ENCODE measurements at places on chromosomes 4 and X.

DNA sequence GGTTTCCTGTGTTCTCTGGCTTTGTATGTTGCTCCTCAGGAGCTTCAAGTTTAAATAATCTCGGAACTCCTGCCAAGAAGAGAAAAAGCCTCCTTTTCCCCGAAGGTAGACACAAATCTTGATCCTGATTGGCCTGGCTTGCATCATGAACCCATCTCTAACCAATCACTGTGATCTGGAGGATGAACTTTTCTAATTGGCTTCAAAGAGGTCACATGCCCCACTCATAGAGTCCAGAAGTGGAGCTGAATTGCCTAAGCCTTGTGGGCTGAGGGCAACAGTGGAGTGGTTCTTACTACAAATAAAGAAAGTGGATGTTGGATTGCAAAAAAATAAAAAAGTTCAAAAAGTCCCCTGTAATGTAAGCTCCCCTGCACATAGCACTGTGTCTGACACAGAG lies 245.9 kb downstream of the MID1IP1 start:
- no peak for DNase-seq

DNA sequence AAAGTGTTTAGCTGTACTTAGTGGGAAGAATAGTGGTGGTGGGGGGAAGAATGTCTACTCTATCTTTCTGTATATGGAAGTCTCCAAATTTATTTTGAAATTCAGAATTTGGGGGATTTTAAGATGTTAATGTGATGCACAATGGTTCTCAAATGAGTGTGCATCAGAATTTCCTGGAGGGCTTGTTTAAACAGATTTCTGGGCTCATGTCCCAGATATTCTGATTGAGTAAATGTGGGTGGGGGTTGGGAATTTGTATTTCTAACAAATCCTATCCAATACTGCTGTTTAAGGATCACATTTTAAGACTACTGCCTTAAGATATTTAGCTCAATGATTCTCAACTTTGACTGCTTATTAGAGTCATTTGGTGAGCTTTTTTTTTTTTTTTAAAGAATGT lies 15.1 kb upstream of the INTS6L start:
- no peak for DNase-seq

DNA sequence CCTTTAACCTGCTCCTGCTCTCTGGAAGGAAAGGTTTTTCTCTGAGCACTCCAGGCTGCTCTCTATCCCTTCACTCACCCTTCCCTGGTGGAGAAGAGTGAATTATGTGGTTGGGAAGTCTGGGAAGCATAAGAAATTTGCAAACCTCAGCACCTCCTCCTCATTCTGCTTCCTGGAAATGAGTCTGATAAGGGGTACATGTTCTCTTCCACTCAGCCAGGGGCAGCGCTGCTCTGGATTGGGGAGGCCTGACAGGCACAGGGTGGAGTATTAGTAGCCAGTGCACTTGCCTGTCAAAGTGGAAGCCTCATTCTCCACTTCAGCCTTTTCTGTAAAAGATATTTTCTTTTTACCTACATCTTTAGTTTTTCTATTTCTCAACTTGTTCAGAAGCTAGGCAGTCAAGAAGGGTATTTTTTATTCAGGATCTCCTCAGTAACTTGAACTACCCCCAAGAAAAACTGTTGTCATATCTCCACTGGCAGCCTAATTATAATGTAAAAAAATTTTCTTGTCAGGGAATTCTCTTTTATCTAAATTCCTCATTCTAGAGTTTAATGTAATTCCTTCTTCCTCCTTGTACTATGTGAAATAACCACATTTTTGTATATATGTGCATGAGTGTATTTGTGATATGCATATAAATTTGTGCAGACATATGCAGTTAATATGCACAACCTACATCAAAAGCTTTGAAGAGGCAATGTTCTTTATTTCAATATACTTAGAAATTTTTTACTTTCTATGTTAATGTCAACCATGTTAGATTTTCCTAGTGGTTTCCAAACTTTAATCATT lies 15.3 kb downstream of the ADAMTS3 start:
- no peak for DNase-seq

DNA sequence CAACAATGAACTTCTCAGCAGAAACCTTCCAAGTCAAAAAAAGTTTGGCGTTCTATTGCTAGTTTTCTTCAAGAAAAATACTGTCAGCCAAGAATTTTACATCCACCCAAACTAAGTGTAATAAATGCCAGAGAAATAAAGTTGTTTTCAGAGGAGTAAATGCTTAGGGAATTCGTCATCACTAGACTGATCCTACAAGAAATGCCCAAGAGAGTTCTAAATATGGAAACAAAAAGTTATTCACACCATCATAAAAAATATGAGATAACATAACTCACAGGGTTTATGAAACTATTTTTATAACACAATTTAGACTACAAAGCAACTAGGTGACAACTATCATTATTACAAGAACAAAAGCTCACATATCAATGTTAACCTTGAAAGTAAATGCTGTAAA lies 259.5 kb upstream of the GABRA2 start:
- DNase-seq = no peak

- DNase-seq = peak; percentile 32
Observed at GRCh38 chr4:141080668-141081067, 52.6 kb downstream of the RNF150 start.

DNA sequence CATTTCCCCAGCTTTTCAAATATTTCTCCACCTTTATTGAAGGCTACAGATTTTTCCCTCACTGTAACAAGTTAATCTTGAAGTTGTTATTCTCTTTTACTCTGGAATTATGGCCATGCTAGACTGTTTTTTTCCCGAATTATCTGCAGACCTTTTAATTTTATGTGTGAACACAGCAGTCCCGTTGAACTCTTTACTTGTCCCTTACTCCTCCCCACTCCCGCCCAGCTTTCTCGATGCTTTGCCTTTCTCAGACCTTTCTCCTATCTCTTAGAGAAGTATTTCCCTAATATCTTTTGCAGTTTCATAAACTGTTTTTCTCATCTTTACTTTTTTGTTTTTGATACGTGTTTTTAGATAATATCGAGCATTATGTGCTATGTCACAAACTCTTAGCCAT lies 776 bp downstream of the CEP44 start:
- no peak for DNase-seq

GRCh38 chr4:2333916-2334644 lies 72.2 kb upstream of the MXD4 start:
- DNase-seq = peak; percentile 88

DNA sequence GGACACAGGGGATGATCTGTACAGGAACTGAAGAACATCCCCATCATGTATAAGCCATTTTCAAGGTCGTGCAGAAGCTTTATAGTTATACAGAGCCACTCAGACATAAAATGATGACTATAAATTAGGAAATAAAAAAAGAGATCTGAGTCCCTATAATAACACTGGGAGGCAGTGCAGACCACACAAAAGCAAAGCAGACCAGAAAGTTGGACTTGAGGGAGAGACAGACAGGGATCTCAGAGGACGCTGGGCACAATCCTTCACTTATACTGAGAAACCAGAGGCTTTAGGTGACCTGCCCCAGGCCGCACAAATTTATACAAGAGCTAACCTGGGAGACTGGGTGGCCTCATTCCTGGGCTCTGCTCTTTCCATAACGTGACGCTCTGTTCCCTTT lies 70.5 kb downstream of the HADH start:
- no peak for DNase-seq

DNA sequence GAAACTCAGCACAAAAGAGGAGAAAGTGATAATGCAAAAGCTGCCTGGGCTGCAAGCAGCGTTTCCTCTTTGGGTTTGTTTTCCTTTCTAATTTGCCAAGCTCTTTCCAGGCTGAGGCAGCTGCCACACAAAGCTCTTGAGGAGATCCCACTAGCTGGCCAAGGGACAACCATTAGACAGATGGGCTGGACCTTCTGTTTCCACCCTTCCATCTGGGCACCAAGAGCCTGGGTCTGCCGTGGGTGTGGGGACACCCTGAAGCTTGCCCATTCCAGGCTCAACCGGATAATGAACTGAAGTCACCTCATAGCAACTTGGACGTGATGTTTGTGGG lies 194.6 kb upstream of the C1QTNF7 start:
- peak; percentile 67 for DNase-seq

DNA sequence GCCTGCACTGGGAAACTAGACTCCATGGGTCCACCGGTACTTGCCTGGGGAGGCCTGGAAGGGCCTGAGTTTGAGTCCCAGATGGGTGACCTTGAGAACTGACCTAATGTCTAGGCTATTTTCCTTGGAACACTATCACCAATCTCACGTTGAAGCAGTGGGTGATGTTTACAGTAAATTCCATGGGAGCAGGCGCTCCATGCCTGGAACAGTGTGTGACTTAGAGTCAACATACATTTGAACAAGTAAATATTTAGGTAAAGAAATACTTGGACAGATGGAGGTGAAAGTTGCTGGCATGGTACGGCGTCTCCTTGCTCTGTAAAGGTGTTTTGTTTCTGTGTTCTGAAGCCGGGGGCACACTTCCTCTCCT lies 47.5 kb downstream of the TBC1D14 start:
- no peak for DNase-seq

GRCh38 chr4:93746031-93746430 lies 82.5 kb upstream of the ATOH1 start:
- no peak for DNase-seq
